Hematopoietic multipotent progenitor cell treated with erythropoietin and hydrocortisone succinate and interleukin-3 and kit ligand, for 15 days (in vitro differentiated cells): ENCODE measurements at places on chromosomes 16 and 17.

- no peak for DNase-seq
Measured at GRCh38 chr17:8965394-8966168, at the start of gene PIK3R5. TSS of gene PIK3R5 (minus strand) at chr17:8965707. CDS start at chr17:8911494, 54,213 bp downstream.

- DNase-seq: no peak
Measured at GRCh38 chr17:1146561-1147265, 33.1 kb downstream of the ABR start.

DNA sequence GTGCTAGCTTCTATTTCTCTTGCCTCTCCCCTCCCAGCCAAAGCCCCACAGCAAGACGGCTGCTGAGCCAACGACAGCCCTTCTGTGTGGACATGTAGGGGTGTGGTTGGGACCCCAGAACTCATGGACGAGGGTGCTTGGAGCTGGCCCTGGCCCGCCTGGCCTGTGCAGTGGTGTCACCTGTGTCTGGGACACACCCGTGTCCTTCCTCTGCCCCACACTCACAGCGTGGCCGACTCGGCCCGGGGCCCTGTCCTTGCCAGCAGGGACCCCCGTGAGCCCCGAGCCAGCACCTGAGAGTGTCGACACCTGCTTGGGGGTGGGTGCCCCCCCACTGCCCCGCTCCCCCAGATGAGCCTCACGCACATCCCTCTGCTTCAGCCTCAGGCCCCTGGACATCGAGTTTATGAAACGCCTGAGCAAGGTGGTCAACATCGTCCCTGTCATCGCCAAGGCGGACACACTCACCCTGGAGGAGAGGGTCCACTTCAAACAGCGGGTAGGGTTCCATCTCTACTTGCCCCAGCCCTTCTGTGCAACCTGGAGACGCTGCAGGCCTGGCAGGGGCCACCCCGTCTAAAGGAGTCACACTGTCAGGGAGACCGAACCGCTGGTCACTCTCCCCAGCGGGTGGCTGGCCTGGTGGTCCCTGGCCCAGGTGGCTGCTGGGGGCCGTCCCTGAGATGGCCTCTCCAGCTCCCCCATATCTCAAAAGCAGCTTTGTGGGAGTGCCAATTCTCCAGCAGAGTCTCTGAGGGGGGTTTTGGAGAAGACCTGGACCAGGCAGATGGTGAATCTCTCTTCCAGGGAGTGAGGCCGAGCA, 349.8 kb downstream of the SEC14L1 start:
- DNase-seq: no peak

DNA sequence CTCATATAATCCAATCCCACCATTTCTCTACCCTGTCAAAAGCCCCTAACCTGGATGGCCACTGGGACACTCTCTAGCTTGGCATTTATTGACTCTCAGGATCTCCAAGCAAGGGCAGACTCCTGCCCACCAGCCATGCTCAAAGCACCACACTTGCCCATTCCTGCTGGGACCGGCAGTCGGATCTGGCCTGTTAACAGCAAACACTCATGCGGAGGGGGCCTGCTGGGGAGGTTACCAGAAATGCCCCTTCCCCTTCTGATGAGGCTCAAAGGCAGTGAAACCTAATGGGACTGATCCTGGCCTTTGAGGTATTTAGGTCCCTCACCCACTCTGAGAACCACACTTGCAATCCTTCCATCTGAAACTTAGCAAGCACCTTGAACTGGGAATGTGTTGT, 6.5 kb upstream of the CCL1 start:
- no peak for DNase-seq

DNA sequence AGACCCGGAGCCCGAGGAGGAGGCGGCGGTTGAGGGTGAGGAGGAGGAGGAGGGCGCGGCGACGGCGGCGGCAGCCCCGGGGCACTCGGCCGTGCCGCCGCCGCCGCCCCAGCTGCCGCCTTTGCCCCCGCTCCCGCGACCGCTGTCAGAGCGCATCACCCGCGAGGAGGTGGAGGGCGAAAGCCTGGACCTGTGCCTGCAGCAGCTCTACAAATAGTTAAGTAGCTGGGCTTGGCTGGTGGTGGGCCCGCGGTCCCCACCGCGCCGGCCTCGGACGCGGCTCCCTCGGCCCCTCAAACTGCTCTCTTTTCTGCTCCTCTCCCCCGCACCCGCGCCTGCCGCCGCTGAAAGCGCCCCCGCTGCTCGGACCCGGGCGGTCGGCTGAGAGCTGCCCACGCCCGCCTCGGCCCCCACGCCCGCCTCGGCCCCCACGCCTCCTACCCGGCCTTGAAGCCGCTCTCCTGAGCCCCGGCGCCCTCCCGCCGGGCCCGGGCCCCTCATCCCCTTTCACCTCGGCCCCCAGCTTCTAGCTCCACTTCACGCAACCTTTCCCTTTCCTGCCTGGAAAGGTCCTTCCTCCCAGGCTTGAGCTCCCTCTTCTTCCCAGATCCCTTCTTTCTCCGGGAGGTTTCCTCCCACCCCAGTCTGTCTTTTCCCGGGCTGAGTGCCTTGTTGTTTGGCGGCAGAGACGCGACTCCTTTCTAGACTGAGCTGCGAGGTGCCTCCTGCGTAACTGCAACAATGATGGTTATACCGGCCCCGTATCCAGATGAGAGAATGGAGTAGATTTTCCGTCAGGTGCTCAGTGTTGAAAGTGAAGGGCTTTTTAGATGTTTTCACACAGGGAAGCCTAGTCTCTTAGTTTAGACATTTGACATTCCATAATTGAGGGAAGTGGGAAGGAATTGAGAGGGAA, 850 bp downstream of the PPM1E start:
- DNase-seq: no peak

GRCh38 chr16:12515746-12516145, 287.9 kb downstream of the CPPED1 start:
- no peak for DNase-seq

DNA sequence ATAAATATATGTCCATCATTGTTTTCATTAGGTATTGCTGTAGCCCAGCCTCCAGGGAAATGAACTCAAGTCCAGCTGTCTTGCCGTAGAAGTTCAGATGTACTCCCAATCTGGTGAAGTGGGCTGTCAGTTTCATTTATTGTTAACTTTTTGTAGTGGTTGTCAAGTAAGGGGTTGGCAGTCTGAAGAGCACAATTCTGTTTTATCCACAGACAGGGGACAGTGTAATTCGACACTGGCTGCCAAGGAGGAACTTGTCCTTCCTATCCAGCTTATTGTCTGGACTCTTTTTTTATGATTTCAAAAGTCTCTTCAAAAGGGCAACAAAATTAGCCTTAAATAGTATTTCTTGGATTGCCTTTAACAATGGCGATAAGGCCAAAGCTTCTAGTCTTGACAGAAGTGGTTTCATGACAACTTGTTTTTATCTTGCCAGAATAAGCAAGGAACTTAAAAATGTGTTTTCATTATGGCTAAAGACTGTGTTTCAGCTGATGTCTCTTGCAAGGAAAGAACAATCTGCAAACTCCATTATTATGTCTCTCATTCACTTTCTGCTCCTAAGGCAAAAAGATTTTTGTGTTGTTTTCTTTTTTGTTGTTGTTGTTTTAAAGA, 73.9 kb upstream of the TANC2 start:
- DNase-seq: no peak

- no peak for DNase-seq
Measured at GRCh38 chr16:23072084-23072599, 77.1 kb downstream of the USP31 start.

DNA sequence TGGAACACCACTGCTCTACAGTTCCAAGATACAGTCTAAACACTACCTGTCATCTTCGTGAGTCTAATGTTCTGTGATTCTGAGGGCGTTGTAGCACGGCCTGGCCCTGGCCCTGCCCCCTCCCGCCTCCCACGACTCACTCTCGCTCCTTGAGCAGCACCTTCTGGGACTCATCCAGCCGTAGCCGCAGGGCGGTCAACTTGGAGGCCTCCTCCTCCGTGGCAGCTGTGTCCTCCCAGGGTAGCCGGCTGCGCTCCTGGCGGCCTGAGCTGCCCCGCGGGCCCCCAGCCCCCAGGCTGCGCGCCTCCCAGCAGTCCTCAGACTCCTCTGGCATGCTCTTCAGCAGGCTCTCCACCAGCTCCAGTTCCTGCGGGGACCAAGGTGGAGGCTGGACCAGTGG, 10.6 kb downstream of the CCDC102A start:
- no peak for DNase-seq

DNA sequence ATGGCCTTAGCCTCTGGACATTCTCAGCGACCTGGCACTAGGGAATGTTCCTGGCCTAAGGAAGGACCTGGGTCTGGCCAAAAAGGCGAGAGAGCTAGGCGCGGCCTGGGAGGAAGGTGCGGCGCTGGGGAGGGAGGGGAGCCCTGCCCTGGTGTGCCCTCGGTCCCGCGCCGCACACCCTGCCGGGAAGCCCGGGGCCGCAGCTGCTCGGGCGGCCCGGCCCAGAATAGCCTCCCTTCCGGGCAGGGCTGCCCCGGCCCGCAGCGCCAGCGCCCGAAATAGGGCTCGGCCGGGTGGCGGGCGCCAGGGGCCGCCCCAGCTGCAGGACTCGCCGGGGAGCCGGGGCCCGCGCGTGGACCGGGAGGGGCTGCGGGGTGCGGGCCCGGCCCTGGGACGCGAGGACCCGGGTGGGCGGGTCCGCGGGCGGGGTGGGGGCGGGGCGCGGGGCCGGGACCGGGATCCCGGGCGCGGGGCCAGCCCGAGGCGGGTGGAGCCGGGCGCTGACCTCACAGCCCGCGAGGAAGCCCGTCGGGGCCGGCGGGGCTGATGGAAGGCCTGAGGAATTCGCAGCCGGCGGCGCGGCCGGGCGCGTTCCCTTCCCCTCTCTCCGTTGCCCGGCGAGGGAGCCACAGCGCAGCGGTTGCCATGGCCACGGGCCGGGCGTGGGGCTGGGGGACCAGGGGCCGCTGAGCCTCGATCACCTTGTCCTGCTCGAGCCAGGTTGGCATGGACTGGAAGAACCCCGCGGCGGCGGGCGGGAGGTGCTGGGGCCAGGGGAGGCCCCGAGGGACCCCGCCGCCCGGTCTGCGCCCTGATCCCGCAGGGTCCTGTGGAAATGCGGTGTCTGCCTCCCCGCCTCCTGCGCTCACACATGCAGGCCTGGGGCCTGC, 18.1 kb downstream of the SOCS3 start:
- DNase-seq: peak; percentile 34

GRCh38 chr17:320809-321385, 31.7 kb downstream of the RPH3AL start:
- DNase-seq: no peak

DNA sequence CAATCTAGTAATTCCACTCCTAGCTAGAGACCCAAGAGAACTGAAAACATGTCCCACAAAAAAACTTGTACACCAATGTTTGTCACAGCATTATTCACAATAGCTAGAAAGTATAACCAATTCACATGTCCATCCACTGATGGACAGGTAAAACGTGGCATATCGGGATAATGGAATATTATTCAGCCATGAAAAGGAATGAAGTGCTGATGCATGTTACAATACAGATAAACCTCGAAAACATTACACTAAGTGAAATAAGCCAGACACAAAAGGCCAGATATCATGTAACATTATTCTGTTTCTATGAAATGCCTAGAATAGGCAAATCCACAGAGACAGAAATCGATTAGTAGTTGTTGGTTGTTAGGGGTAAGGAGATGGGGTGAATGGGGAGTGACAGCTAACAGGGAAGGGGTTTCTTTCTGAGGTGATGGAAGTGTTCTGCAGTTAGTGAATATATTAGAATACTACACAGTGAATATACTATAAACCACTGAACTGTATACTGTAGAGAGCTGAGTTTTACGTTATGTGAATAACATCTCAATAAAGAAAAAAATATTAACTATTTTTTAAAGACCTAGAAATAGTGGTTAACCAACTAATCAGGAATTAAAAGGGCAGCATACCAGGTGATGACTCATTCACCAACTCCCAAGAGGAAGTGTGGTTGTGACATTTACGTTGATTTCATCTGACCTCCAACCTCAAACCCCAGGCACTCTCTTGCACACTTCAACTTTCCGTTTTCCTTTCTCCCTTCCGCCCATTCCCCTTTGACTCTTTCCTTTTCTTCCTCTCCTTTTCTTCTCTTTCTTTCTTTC, 48.6 kb downstream of the GAS7 start:
- DNase-seq: no peak

GRCh38 chr16:25855063-25855462, 163.3 kb downstream of the HS3ST4 start:
- no peak for DNase-seq

DNA sequence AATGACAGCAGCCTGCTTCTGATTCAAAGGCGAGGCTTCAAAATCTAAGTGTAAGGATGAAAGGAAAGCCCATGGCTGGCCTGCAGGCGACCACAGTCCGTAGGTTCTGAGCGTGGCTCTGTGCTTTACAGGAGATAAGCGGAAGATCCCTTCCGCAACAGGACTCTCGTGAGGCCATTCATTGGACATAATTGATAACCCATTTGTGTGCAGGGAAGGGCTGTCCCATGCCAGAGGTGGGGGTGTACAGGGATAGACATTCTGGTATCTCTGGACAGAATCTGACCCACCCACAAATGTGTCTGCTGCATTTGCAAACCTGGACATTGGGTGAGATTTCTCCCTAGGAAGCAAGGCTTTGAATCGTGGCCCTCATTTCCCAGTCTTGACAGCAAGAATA, 4.0 kb downstream of the CYB561 start:
- no peak for DNase-seq

DNA sequence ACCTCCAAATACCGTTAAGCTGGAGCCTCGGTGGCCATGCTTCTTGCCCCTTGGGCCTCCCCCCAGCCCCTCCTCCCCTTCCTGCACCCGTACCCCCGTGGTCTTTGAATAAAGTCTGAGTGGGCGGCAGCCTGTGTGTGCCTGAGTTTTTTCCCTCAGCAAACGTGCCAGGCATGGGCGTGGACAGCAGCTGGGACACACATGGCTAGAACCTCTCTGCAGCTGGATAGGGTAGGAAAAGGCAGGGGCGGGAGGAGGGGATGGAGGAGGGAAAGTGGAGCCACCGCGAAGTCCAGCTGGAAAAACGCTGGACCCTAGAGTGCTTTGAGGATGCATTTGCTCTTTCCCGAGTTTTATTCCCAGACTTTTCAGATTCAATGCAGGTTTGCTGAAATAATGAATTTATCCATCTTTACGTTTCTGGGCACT, 928 bp downstream of the HBA1 start:
- peak; percentile 70 for DNase-seq

GRCh38 chr17:44556166-44556831, 985 bp upstream of the FZD2 start:
- DNase-seq: no peak

GRCh38 chr17:48244121-48244711, 136.7 kb downstream of the SNX11 start:
- DNase-seq: no peak

DNA sequence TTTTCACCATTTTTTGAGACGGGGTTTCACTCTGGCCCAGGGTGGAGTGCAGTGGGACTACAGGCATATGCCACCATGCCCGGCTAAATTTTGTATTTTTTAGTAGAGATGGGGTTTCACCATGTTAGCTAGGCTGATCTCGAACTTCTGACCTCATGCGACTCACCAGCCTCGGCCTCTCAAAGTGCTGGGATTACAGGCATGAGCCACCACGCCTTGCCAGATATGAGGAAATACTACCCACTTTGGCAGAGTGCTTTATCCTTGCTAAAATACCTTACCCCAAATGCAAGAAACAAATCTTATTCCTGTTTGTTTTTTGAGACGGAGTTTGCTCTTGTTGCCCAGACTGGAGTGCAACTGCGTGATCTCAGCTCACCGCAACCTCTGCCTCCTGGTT, 62.9 kb upstream of the MGAT5B start:
- no peak for DNase-seq

- DNase-seq: no peak
Measured at GRCh38 chr17:2111691-2112090, 56.8 kb downstream of the HIC1 start.

- no peak for DNase-seq
Measured at GRCh38 chr17:53137869-53138268, 684.9 kb upstream of the KIF2B start.
